ENCODE measurements at places on chromosomes 12 and 14.

- H3K27ac ChIP-seq: no peak overlapping the region
- no peak for DNase-seq
- H3K4me1 ChIP-seq: no peaks in the 10 kb centered on the region
- H3K27me3 ChIP-seq: no peaks in the 10 kb centered on the region
Observed at GRCh38 chr14:85056267-85056666, 473.7 kb upstream of the FLRT2 start.

DNA sequence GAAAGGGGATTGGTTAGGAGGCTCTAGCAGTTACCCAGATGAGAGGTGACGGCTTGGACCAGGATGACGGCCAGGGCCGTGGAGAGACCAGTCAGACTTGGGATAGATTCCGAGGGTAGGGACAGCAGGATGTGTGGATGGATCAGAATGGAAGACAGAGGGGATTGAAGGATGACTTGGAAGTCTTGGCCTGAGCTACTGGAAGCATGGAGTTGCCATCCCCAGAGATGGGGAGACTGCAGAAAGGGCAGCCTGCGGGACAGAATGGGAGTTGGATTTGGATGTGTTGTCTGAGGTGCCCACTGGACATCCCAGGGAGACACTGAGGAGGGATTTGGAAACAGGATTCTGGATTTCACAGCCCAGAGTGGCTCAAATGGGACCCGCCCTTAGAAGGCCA, 102.3 kb downstream of the CALM1 start:
- H3K4me3 ChIP-seq: no peak overlapping the region
- no peaks in the 10 kb centered on the region for H3K36me3 ChIP-seq
- H3K4me1 ChIP-seq: peaks cover 3% of the 10 kb centered on the region
- H3K27me3 ChIP-seq: peaks cover 4% of the 10 kb centered on the region
- no peak for DNase-seq

DNA sequence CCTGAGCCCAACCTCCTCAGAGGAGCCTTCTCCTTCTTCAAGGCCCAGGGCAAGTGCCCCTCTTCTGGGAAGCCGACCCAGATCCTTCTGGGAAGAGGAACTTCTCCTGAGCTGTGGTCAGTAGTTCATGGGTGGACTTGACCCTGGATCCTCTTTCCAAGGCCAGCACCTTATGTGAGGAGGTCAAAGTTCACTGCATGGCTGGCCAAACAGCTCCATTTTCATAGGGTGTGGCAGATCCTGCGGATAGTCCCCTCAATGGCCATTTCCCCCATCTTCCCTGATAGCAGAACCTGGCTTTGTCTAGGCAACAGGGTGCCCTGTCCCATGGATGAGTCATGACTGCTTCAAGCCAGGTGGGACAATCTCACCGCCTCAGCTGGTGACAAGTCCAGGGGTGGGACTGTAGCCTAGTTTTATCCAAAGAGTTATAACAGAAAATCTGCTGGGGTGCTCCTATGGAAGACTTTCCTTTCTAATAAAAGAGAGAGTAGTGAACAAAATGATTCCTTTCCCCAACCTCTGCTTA, 10.4 kb downstream of the ASB2 start:
- no peak for DNase-seq
- peaks cover 88% of the 10 kb centered on the region for H3K4me1 ChIP-seq
- no peaks in the 10 kb centered on the region for H3K27me3 ChIP-seq
- H3K36me3 ChIP-seq: no peaks in the 10 kb centered on the region
- H3K27ac ChIP-seq: no peak overlapping the region

DNA sequence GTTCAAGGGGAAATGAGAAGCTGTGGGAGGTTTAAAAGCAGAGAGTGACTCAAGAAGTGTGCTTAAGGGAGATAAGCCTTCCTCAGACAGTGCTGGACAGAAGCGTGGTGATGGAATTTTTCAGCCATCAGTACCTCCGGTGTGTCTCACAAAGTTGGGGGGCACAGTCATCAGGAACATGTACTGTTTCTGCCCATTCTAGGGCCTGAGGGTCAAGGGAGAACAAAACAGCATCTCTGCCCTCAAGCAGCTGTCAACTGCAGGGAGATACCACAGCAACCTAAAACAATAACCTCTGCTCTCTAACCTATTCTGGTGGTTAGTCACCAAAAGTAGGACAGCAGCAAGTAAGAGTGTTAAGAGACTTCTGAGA, 2.0 kb upstream of the STON2 start:
- H3K27ac ChIP-seq: no peak overlapping the region
- no peaks in the 10 kb centered on the region for H3K4me1 ChIP-seq
- DNase-seq: no peak
- H3K4me3 ChIP-seq: no peak overlapping the region
- no peaks in the 10 kb centered on the region for H3K36me3 ChIP-seq

DNA sequence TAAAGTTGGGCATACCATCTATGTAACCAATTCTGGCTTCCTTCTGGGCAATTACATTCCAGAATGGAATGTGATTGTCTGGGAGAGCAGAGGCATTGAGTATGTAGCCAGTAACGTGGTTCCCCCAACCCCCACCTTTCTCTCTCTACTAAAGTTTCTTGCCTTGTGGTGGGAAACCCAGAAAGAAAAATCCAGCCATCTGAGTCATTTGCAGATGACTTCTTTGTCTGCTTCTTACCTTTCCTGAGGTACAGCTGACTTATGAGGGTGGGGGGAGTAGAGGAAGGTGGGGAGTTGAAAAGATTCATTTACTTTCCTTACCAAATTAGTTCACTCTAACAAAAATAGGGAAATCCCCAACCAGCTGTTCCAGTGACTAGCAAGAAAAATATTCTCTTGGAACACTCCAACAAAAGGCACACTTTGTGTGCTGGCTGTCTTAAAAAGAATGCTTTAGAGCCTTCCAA, 112.1 kb upstream of the FRMD6 start:
- H3K27me3 ChIP-seq: no peaks in the 10 kb centered on the region
- no peak overlapping the region for H3K4me3 ChIP-seq
- no peaks in the 10 kb centered on the region for H3K4me1 ChIP-seq
- DNase-seq: no peak

- no peaks in the 10 kb centered on the region for H3K27me3 ChIP-seq
- no peak overlapping the region for H3K27ac ChIP-seq
- no peak overlapping the region for H3K4me3 ChIP-seq
- DNase-seq: no peak
Observed at GRCh38 chr12:131862600-131862993, 31.8 kb upstream of the ULK1 start.

DNA sequence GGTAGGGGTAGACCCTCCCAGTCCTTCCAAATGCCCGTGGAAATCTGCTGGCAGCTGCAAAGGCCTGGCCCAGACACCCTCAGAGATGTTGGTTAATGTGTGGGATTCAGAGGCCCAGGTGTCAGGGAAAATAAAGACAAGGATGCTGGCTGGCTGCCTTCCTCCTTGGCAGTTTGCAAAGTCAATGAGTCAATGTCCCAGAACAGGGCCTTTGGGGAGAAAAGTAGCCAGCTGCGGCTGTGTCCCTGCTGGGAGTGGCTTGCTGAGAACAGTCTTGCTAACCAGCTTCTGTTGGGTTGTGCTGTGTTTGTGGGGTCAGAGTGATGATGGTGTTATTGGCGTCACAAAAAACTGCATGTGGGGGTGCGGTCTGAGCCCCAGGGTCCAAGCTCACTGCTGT, 29.2 kb downstream of the GLRX5 start:
- H3K27ac ChIP-seq: no peak overlapping the region
- peaks cover 3% of the 10 kb centered on the region for H3K4me1 ChIP-seq
- H3K27me3 ChIP-seq: peaks cover 14% of the 10 kb centered on the region
- no peaks in the 10 kb centered on the region for H3K36me3 ChIP-seq

GRCh38 chr12:58580095-58580494, 340.2 kb downstream of the LRIG3 start:
- no peak for DNase-seq
- no peak overlapping the region for H3K4me3 ChIP-seq
- H3K27me3 ChIP-seq: no peaks in the 10 kb centered on the region
- H3K36me3 ChIP-seq: no peaks in the 10 kb centered on the region

GRCh38 chr12:51460519-51460918, 35.9 kb downstream of the SLC4A8 start:
- peaks cover 3% of the 10 kb centered on the region for H3K36me3 ChIP-seq
- H3K27ac ChIP-seq: no peak overlapping the region
- no peak for DNase-seq
- H3K27me3 ChIP-seq: no peaks in the 10 kb centered on the region
- H3K4me3 ChIP-seq: no peak overlapping the region

GRCh38 chr14:66920196-66920595, 269.0 kb upstream of the GARIN2 start:
- H3K36me3 ChIP-seq: no peaks in the 10 kb centered on the region
- H3K27me3 ChIP-seq: no peaks in the 10 kb centered on the region
- H3K4me1 ChIP-seq: no peaks in the 10 kb centered on the region
- no peak overlapping the region for H3K27ac ChIP-seq

GRCh38 chr12:48750215-48750614, 33.7 kb upstream of the CCNT1 start:
- no peaks in the 10 kb centered on the region for H3K36me3 ChIP-seq
- no peak overlapping the region for H3K27ac ChIP-seq
- DNase-seq: no peak
- H3K4me3 ChIP-seq: no peak overlapping the region
- no peaks in the 10 kb centered on the region for H3K27me3 ChIP-seq

DNA sequence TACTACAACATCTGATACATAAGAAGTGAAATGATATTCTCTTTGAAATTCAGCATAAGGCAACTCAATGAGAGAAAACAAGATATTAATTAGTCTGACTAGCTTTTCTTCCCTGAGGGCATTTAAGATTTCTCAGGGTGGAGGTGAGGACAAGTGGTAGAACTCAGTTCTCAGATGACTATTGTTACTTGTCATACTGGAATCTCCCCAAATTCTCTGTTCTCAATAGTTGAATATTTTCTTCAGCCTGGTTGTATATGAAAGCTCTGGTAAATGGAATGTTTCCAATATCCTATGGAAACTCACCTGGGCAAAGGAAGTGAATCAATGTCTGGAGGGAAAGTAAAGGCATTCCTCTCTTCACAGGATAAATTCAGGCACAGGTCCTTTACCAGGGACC, 18.2 kb upstream of the ITGA5 start:
- H3K36me3 ChIP-seq: no peaks in the 10 kb centered on the region
- H3K27ac ChIP-seq: no peak overlapping the region
- no peaks in the 10 kb centered on the region for H3K4me1 ChIP-seq
- H3K27me3 ChIP-seq: no peaks in the 10 kb centered on the region
- no peak overlapping the region for H3K4me3 ChIP-seq

DNA sequence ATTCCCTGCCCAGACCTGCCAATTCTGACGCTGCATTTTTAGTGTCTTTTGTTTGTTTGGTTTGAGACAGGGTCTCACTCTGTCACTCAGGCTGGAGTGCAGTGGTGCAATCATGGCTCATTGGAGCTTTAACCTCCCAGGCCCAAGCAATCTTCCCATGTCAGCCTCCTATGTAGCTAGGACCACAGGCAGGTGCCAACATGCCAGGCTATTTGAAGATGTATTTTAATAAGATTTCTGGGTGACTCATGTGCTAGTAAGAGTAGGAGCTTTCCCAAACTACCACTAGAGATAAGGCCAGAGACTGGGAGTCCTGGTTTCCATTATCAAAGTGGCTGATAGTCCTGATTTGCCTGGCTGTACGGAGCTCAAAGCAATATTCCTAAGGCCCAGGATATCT, 693.3 kb downstream of the MED13L start:
- H3K4me1 ChIP-seq: no peaks in the 10 kb centered on the region
- H3K27me3 ChIP-seq: no peaks in the 10 kb centered on the region
- no peak overlapping the region for H3K27ac ChIP-seq
- H3K4me3 ChIP-seq: no peak overlapping the region

All from B cell (primary cell).